Stimulated activated CD4-positive, alpha-beta T cell treated with anti-CD3 and anti-CD28 coated beads, Interleukin-4, amount 100 ng/mL, for 48 hours (primary cell): ENCODE measurements at places on chromosomes 6 and 20.

DNA sequence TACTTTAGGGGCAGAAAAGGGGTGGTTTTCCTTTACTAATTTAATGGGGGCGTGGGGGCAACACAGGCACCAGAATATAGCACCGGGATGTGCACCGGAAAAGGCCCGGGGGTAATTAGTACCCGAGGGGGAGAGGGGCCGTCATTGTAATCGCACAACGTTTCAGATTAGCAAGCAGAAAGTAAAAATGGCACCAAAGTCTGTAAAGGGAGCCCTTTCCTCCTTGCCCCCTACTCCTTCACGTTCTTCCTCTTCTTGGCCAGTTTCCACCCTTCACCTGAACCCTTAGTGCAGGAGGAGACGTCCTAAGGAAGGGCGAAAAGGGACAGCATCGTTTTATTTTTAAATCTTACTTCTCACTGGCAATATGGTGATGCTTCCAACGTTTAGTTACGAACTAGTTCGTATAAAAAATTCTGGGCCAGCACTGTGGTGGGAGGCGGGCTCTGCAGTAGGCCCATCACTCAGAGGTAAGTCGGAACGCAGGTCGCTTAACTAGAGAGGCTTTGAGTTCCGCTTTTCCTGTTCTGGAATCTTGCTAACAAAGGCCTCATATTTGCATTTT, 742 bp upstream of the CEP85L start:
- no peak for DNase-seq

- no peak for DNase-seq
Observed at GRCh38 chr20:48686238-48687116, 141.3 kb downstream of the PREX1 start.

DNA sequence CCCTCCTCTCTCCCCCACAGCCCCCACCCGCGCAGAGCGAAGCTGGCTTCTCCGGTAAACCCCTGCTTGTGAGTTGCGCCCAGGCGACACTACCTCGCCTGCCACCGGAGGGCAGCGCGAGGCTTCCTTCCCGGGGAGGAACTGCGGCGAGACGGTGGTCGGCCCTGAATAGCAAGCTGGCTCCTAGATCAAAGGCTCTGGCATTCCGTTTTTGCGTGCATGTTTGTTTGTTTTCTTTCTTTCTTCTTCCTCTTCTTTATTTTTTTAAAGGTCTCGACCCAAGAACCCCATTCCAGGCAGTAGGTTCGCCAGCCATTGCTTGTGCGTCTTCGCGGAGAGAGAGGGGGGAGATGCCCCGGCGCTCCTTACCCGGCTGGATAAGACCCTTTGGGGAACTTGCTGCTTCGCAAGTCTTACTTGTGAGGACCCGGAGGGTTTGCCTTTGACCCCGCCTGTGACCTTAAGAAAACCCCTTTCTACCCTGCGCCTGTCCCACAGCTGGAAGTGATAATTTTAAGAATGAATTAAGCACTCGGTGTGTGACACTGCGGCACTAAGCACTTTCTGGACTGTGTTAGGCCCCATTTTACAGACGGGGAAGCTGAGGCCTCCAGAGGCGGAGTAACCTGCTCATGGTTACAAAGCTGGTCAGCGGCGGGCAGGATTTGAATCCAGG, 92.7 kb upstream of the SIRPA start:
- no peak for DNase-seq

GRCh38 chr6:9455864-9456658, 958.8 kb downstream of the TFAP2A start:
- no peak for DNase-seq

DNA sequence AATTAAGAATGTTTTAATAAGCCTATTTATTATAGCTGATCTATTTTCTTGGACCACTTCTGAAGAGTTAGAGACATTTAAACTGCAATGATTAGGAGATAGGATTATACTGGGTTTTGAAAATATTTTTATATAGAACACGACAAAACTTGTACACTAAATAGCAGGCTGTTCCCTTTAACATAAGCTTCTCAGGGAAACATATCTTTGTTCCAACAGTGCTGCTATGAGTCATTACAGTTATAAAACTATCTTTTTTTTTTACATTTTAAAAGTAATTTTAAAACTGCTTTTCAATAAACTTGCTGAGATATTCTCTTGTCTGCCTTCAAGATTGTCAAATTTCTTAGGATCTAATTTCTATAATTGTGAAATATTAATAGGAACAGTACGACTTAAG, 389.1 kb downstream of the ARHGAP18 start:
- no peak for DNase-seq

DNA sequence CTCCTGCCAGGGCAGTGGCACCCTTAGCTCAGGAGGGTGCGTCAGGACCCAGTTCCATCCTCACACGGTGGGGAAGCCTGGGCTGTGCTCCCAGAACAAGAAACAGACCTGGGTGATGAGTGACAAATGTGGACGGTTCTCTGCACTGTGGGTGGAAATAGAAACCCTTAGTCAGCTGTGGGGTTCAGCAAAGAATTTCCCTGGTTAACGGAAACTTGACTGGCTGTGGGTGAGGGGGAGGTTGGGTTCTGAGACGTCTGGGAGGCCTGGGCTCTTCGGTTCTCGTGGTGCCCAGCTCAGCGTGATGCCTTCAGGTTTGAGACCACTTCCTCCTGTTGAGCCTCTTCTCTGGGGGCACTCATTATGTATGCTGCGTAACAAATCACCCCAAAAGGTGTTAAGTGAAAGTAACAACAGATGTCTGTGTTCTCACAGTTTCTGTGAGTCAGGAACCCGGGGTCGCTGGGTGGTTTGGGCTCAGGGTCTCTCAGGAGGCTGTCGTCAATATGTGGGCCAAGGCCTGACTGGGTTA, 53.1 kb upstream of the FAM83D start:
- DNase-seq = peak; percentile 62

DNA sequence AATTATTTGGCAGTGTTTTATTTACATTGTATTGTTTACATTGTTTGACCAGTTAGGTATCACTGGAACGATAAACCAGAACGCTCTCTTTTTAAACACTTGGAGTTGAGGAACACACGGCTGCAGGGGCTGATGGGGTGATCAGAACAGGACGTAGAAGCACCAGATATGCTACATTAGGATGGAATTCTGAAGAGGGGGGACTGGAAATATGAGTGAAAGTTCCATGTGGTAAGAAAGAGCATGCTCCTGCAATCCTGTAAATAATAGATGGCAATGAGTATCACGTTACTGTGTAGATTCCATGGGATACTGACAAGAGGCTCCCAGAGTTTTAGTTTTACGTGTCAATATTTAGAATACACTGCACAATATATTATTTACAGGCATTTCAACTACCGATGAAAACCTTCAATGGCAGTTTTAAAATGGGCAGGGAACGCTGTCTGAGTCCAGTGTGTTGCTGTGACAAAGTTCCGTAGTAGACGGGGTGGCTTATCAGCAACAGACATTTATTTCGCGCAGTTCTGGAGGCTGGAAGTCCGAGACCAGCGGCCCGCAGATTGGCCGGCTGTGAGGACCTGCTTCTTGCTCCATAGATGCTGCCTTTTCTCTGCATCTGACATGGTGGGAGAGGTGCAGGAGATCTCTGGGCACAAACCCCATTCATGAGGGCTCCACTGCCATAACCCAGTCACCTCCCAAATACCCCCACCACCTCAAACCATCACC, 43.1 kb downstream of the SYNJ2 start:
- DNase-seq = no peak

DNA sequence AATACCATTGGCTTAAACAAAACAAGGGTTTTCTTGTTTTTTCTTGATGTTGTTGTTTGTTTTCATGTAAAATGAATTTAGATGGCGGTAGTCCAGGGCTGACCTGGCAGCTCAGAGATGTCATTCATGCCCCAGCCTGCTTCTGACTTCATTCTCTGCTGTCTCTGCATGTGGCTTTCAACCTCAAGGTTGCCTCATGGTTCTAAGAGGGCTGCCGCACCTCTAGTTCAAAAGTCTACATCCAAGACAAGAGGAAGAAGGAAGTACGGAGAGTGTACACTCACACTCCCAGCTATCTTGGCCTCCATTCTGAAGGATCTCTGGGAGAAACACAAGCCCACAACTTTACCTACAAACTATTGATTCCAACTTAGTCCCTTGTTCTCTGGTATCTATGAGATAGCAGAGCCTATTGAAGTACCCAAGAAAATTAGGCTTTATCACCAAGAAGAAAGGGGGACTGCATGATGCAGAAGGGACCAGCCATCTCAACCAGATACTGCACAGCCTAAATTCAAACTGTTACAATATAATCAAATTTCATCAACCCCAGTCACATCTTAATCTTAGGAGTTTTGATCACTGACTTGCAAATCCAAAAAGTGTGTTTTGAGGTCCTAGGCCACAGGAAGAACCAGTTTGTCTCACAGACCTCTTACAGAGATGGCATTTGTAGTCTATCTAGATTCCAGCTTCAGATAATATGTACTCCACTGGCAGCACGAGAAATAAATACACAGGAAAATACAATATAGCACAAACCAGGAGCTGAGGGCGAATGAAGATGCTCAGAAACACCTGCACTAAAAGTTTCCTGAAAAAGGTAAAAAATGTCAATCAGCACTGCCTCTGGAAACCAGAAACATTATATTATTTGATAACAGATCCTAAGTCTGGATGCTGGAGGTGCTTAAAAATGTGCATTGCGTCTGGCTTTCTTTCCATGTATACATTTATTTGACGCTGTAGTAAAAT, 866 bp upstream of the BTN3A3 start:
- DNase-seq = no peak
